Fibroblast of skin of back (primary cell): ENCODE measurements at places on chromosomes 5 and 9.
A peak's percentile ranks its signal among the peaks of the same experiment; 100 is the strongest.

DNA sequence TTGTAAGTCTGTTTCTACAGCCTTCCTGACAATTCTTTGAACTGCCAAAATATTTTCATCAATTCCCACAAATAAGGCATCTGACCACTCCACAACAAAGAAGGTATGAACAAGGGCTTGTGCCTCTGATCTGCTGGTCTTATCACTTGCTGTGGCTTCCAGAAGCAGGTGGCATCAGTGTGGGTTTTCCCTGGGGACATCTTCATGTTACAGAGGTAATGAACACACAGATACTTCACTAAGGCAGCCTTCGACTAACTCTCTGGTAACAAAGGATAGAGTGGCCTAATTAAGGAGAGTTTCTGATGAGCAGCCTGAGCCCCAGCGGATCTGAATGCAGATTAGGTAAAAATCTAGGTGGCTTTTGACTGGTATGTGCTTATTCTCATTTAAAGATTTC, 15.2 kb upstream of the ERAP2 start:
- no peak for DNase-seq

DNA sequence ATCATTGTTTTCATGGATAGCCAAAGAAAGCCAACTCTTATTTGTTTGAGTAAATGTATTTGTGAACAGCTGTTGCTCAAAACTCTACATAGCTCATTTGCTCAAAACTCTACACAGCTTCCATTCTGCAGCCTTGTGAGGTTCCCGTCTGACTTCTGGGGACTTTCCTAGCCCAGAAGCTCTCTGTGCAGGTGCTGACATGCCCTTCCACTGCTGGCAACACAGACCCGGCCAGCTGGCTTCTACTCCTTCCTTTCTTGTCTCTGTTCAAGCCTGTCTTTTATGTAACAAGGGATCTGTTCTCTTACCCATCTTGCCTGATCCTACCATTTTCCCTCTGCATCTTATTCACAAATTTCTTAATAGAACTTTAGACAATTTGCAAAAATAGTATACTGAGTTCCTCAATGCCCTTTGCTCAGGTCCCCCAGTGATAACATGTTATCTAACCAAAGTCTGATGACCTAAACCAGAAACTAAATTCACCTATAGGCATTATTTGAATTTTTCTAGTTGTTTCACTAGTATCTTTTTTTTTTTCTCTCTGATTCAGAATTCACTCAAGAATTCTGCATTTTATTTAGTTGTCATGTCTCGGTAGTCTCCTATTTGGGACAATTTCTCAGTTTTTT, 556.5 kb upstream of the SEMA6A start:
- DNase-seq: no peak

- no peak for DNase-seq
These were observed 90.8 kb downstream of the C5orf15 start for GRCh38 chr5:133877351-133878235.

GRCh38 chr9:92634712-92635605, 35.0 kb downstream of the IPPK start:
- peak; percentile 55 for DNase-seq

- no peak for DNase-seq
These were observed 1068.3 kb upstream of the EDIL3 start for GRCh38 chr5:85453026-85453349.

DNA sequence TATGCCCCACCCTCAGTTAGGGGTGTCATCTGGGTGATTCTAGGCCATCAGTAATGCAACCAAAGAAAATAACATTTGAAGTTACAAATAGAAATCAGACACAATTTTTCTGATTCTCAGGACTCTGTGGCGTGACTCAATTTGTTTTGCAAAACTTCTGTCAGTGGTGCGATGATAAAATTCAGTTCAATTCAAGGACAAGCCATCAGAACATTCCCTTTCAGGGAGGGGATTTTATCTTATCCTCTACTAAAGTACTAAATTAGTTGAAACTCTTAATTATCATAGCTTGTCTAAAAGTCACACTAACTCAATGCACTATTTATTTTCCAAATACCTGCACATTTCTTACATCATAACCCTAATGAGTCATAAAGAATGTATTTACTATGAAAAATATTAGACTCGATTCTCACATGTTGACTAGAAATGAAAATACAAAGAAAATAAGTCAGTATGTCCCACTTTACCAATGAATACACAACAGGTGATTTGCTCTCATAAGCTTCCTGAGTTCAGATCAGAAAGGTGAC, 28.2 kb downstream of the HTR4 start:
- DNase-seq: no peak

- peak; percentile 94 for DNase-seq
These were observed 76.0 kb upstream of the DAP start for GRCh38 chr5:10836986-10837385.

- DNase-seq: no peak
These were observed 14.6 kb downstream of the SMARCA2 start for GRCh38 chr9:2029666-2030170.

GRCh38 chr5:38257308-38258041, 884 bp upstream of the EGFLAM start:
- no peak for DNase-seq

DNA sequence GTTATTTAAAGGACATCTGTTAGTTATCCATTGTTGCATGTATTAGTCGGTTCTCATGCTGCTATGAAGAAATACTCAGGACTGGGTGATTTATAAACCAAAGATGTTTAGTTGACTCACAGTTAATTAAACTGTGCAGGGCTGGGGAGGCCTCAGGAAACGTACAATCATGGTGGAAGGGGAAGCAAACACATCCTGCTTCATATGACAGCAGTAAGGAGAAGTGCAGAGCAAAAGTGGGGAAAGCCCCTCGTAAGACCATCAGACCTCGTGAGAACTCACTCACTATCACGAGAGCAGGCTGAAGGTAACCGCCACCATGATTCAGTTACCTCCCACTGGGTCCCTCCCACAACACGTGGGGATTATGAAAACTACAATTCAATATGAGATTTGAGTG, 2064.1 kb downstream of the MAT2B start:
- no peak for DNase-seq

- DNase-seq: peak; percentile 68
These were observed 87.5 kb upstream of the CDH9 start for GRCh38 chr5:27125856-27126255.

DNA sequence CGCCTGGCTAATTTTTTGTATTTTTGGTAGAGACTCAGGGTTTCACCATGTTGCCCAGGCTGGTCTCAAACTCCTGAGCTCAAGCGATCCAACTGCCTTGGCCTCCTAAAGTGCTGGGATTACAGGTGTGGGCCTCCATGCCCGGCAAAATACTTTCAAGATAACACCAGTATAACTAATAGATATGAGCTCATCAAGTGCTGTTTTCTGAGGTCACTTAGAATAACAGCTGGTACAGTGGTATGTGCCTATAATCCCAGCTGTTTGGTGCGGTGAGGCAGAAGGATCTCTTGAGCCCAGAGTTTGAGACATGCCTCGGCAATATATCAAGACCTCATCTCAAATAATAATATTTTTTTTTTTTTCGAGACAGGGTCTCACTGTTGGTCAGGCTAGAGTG, 30.5 kb upstream of the CREBRF start:
- peak; percentile 20 for DNase-seq

DNA sequence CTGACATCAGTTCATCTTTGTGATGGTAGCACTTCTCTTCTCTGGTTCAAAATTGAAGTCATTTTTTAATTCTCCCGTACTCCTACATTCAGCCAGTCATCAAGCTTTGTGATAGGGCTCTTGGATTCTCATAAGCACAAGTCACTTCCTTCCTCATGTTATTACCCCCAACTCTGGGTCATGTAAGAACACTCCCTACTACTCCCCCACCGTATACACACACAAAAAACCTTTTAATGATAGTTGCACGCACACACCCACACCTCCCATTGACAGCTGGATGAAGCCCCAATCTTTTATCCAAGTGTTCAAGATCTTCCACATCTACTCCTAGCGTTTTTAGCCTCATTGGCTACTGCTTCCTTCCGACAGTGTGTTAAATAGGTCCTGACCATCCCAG, 16.8 kb downstream of the KDM3B start:
- DNase-seq: no peak

DNA sequence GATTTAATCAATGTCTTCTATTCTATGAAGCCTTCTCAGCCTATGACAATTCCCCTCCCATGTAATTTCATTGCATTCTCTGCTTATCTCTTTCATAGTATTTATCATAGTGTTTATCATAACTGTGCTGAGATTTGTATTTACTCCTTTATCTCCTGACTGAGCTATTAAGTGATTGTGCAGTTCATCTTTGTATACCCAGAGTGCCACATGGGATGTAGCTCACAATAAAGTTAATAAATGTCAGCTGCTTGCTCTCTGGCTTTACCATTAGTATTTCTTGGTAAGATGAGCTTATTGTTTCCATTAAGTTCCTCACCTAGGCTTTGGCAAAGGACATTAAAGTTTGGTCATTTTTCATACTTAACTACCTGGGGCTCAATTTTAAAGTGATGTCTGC, 275.1 kb upstream of the MPDZ start:
- DNase-seq: no peak

DNA sequence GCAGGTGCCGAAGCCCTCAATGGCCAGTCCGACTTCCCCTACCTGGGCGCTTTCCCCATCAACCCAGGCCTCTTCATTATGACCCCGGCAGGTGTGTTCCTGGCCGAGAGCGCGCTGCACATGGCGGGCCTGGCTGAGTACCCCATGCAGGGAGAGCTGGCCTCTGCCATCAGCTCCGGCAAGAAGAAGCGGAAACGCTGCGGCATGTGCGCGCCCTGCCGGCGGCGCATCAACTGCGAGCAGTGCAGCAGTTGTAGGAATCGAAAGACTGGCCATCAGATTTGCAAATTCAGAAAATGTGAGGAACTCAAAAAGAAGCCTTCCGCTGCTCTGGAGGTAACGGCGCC, 32.9 kb downstream of the CXXC5 start:
- no peak for DNase-seq

DNA sequence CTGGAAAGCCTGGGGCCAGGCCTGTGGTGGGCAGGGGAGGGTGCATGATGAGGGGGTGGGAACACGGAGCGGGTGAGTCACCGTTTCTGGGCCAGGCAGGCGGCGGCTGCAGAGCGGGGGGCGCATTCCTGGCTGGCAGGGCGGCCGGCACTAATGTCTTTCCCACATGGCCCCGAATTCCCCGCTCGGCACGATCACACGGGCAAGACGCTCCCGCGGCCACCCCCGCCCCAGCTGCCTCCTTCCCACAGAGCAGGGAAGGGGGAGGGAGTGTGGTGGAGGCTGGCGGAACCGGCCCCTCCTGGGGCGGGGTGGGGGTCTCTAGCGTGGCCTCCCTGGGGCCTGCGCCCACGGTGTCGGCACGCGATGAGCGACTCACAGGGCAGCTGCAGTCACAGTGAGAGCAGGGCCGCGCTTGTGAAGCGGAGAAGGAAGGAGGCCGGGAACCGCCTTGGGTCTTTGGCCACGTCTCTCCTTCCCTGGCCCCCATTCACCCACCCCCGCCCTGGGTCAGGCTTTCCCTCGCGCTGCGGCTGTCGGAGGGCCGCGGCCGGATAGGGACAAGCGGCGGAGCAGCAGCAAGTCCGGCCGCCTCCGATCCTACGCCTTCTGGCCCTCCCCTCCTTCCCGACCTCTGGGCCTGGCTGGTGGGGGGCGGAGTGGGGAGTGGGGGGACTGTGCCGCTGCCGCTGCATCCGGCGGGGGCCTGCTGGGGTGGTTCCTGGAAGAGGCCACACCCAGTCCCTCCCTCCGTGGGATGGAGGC, 48.9 kb downstream of the CXXC5 start:
- peak; percentile 97 for DNase-seq

GRCh38 chr9:120324996-120325642, 254.8 kb downstream of the CDK5RAP2 start:
- no peak for DNase-seq

DNA sequence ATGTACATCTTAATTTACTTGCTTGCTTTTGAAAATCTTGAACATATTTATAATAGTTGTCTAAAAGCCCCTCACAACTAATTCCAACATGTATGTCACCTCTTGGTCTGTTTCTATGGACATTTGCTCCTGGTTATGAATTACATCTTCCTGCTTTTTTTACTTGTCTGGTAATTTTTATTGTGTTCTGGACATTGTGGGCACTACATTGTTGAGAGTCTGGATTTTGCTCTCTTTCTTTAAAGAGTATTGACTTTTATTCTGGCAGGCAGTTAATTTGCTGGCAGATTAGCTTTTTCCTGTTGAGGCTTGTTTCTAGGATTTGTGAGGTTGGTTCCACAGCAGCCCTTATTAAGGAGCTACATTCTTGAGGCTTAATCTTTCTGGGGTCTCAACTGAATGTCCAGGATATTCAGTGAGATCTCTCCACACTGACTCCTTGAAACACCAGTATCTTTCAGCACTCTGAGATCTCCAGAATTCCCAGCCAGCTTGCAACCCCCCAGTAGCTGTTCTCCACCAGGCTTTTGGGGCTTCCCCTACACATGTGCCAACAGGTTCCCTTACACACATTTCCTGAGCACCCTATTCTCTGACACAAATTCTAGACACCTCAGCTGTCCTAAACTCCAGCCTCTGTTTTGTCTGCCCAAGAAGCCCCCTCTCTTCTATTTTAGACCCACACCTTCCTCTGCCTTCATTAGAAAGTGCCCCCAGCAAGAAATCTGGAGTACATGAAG, 27.4 kb downstream of the KIAA1191 start:
- no peak for DNase-seq

- peak; percentile 19 for DNase-seq
These were observed 494 bp downstream of the PTCH1 start for GRCh38 chr9:95516221-95516733.

- DNase-seq: no peak
These were observed 160.9 kb upstream of the SLC30A5 start for GRCh38 chr5:68932830-68933434.

DNA sequence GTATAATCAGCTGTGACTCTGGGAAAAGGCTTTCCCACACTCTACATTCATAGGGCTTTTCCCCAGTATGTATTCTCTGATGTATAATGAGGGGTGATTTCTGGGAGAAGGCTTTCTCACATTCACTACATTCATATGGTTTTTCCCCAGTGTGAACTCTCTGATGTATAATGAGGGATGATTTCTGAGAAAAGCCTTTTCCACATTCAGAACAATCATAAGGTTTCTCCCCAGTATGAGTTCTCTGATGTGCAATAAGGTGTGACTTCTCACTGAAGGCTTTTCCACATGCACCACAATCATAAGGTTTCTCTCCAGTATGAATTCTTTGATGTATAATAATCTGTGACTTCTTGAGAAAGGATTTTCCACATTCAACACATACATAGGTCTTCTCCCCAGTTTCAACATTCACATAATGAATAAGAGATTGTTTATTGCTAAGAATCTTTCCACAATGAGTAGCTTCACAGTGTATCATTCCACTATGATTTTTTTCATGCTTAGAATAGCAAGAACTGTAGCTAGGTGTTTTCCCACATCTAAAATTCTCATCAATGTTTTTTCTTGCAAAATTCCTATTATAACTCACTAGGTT, 26.7 kb upstream of the ZNF300 start:
- DNase-seq: no peak

GRCh38 chr5:149616727-149617285, 35.5 kb downstream of the ARHGEF37 start:
- no peak for DNase-seq
